H9 (cell line): ENCODE measurements at places on chromosomes 2 and 18.

DNA sequence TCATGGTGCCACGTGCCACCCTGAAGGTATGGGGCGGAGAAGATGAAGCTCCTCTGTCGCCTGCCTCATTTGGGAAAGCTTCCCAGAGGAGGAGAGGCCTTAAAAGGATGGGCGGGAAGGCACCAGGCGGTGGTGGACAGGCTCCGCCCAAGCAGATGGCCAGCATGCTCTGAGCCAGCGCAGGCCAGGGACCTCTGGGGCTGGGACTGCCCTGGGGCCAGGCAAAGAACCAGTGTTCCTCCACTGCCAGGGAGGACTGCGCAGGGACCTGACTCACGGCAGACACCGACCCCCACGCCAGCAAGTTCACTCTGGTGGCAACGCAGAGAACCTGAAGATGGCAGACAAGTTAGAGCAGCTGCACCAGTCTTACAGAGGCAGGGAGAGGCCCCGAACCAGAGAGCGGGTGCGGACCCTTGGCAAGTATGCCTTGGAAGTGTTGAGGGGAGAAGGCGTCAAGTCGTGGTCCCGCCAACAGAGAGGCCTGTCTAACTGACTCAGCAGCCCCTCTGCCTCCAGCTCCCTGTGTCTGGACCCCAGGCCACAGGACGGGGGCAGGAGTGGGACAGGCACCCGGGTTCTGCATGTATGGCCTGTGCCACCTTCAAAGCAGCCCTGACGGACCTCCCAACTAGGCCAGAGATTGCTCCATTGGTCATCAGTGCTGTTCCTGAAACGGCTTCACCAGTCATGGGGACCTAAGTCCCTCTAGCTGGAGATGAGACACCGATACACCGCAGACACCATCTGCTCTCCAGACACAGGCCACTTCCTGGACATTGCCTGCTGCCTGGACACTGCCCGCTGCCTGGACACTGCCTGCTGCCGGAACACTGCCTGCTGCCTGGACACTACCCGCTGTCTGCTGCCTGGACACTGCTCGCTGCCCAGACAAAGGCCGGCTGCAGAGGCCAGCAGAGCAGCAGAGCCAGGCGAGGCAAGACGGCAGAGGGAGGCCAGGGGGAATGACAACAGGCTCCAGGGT is 124.7 kb downstream of the HDAC4 start:
- peak; percentile 27 for DNase-seq
- H3K27ac ChIP-seq: no peak overlapping the region
- no peaks in the 10 kb centered on the region for H3K27me3 ChIP-seq
- no peak overlapping the region; the same call in 2 of the 3 replicates for H3K4me3 ChIP-seq

- H3K27ac ChIP-seq: no peak overlapping the region
- no peak for DNase-seq
- no peak overlapping the region for H3K4me3 ChIP-seq
Observed at GRCh38 chr18:47184419-47185050, 8.4 kb upstream of the IER3IP1 start.

- H3K4me3 ChIP-seq: no peak overlapping the region
- no peak overlapping the region for H3K27ac ChIP-seq
Observed at GRCh38 chr2:46936566-46936965, 21.0 kb upstream of the MCFD2 start.

DNA sequence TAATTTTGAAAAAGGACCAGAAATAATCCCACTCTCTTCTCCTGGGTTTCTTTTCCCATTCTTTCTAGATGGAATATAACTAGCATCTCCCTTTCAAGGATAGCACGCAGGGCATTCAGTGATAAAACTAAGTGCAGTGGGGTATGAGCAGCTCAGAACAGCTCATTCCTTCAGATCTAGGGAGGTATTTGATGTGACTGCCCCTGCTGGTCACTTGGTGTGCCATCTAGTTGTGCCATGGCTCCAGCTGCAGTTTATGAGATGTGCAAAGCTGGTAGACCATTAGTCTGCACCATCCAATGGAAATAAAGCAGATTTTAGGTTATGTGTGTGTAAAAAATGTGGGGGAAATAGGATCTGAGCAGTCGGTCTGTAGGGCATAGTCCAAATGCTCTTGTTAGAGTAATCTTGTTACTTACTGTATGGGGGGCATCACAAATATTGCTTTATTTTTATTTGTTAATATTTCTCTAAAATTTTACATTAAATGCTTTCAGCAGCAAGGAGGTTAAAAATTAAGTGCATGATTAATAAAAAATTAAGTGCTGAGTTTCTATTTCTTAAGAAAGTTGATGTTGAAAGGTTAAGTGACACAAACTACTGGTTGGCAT is 38.9 kb downstream of the CTAGE1 start:
- H3K27ac ChIP-seq: no peak overlapping the region
- H3K36me3 ChIP-seq: no peaks in the 10 kb centered on the region
- H3K4me3 ChIP-seq: no peak overlapping the region
- peak; percentile 41 for DNase-seq
- no peaks in the 10 kb centered on the region for H3K4me1 ChIP-seq

DNA sequence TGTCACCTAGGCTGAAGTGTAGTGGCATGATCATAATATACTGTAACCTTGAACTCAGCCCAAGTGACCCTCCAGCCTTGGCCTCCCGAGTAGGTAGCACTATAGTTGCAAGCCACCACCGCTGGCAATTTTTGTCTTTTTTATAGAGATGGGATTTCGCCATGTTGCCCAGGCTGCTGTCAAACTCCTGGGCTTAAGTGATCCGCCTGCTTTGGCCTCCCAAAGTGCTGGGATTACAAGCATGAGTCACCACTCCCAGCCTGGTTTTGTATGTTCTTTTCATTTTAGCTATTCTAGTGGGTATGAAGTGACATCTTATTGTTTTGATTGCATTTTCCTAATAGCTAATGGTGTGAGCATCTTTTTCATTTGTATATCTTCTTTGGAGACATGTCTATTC is 11.3 kb upstream of the EXOC6B start:
- DNase-seq: no peak
- H3K4me3 ChIP-seq: no peak overlapping the region
- H3K27ac ChIP-seq: no peak overlapping the region
- H3K4me1 ChIP-seq: no peaks in the 10 kb centered on the region; the same call in 1 of the 2 replicates

DNA sequence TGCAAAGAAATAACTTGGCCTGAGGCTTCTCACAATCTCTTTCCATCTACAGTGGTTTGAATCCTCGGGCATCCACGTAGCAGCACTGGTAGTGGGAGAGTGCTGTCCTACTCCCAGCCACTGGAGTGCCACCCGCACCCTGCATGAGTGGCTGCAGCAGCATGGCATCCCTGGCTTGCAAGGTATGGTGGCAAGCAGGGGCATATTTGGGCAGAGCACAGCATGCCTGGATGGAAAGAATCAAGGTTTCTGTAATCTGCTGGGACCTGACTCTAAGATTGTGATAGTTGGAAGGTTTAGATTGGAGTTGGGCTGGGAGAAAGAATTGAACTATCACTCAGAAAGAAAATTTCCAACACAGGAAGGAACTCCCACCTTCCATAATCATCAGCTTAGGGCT is 4.0 kb downstream of the CAD start:
- H3K4me3 ChIP-seq: no peak overlapping the region; the same call in 2 of the 3 replicates
- no peaks in the 10 kb centered on the region for H3K27me3 ChIP-seq
- peaks cover 85% of the 10 kb centered on the region for H3K36me3 ChIP-seq
- no peak overlapping the region for H3K27ac ChIP-seq
- peaks cover 4% of the 10 kb centered on the region; the same call in 1 of the 2 replicates for H3K4me1 ChIP-seq
- DNase-seq: no peak

DNA sequence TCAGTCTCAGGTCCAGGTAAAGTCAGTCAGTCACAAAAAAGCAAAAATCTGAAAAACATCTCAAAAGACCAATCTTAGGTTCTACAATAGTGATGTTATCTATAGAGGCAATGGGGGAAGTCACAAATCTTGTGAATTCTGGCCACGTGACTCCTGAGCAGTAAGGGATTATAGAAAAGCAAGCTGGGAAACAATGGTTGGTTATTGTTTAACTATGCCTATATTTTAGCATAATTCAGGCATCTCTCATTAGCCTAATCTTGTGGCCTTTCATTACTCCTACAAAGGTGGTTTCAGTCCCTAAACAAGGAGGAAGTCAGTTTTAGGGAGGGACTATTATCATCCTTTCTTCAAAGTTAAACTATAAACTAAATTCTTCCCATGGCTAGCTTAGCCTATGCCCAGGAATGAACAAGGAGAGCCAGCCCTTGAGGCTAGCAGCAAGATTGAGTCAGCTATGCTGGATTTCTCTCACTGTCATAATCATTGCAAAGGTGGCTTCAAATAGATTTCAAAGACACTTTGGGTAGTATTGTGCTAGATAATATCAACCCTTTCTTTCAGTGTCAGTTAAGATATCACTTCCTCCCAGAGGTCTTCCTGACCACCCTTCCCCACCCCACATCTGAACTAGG is 56.4 kb upstream of the ITGA6 start:
- H3K4me3 ChIP-seq: no peak overlapping the region
- no peaks in the 10 kb centered on the region for H3K27me3 ChIP-seq
- peaks cover 26% of the 10 kb centered on the region for H3K36me3 ChIP-seq
- H3K4me1 ChIP-seq: no peaks in the 10 kb centered on the region; the same call in 1 of the 2 replicates
- no peak for DNase-seq
- H3K27ac ChIP-seq: no peak overlapping the region
